PC-3 (cell line): ENCODE measurements at places on chromosomes 7 and 10. TPM values are rescaled to one million over a fixed set of nuclear protein-coding genes. Genes with fewer than 3 reads are reported as not detected.

DNA sequence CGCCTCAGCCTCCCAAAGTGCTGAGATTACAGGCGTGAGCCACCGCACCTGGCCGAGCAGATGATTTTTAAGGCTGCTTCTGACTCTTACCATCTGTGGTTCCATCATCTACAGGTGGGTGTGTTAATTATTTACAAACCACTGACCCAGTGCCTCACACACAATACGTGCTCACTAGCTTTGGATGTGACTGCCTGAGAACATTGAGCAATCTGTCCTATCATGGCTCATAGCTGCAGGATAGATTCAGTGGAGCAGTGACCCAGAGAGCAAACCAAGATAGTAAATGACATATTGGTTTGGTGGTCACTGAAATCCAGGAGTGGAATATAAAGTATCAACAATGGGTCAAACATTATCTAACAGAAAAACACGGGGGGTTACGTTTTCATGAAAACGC, 24.1 kb downstream of the GPAM start:
- H3K27me3 ChIP-seq, result no peaks in the 10 kb centered on the region
- H3K4me3 ChIP-seq, result no peak overlapping the region
- no peaks in the 10 kb centered on the region for H3K4me1 ChIP-seq
- no peak for DNase-seq
- H3K36me3 ChIP-seq, result no peaks in the 10 kb centered on the region; the same call in 1 of the 2 replicates

DNA sequence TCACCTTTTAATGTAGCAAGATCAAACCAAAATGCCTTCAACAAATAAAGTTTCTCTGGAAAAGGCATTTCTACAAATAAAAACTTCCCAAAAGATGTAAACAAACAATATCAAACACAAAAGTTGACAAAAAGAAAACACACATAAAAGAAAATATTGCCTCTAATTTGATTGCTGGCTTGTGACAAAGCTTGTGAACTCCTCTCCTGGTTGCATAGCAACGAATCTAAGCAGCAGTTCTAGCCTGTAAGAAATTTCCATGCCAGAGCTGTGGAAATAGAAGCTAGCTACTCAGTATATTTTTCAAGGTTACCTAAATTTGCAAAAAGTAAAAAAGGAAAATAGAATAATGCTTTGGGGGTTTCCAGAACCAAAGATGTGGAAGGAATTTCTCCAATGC, 173.9 kb upstream of the CDK1 start:
- no peak for DNase-seq
- no peaks in the 10 kb centered on the region for H3K4me1 ChIP-seq
- H3K4me3 ChIP-seq, result no peak overlapping the region
- H3K27ac ChIP-seq, result no peak overlapping the region
- H3K27me3 ChIP-seq, result no peaks in the 10 kb centered on the region

DNA sequence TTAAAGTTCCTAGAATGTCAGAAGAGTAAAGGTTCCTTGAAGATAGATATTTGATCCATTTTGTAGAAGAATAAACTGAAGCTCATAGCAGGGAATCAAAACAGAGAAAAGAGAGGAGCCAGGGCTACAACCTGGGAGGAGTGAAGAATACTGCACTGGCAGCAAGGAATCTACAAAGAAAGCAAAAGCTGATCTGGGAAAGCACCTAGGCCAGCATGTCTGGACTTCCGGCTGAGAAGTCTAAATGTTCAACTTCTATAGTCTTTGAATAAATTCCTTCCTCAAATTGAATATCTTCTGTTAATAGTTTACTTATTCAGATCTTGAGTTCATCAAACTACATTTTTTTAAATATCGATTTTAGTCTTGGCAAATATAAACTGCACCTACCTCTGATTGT, 78.2 kb downstream of the VPS41 start:
- no peaks in the 10 kb centered on the region for H3K4me1 ChIP-seq
- no peak for DNase-seq
- no peak overlapping the region for H3K4me3 ChIP-seq
- no peaks in the 10 kb centered on the region for H3K27me3 ChIP-seq

DNA sequence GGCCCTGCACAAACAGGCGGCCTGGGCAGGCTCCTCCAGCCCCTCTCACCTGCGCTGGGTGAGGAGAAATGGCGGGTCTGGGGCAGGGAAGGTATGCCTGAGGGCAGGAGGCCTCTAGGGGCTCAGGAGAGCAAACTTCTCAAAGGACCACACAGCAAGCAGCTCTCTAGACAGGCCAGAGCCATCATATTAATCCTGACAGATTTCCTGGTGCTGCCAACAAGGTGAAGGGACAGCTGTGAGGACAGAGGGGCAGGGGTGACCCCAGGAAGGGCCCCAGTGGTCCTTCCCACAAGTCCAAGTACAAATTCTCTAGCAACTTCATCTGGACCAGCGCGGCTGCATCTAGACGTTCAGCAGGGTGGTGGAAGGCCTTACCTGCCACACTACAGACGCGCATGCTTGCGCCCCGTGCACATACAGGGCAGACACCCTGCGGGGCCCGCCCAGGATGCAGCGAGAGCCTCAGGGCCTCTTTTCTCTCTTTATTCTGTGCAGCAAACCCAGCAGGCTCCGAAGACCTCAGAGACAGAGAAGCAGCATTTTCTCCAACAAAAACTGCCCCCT, 62.1 kb downstream of the ZRANB1 start:
- no peak overlapping the region for H3K4me3 ChIP-seq
- H3K36me3 ChIP-seq, result no peaks in the 10 kb centered on the region; the same call in 1 of the 2 replicates
- H3K27me3 ChIP-seq, result no peaks in the 10 kb centered on the region
- H3K27ac ChIP-seq, result no peak overlapping the region

The WEE2 gene
- total RNA-seq, result not detected in 2 replicates

The AKR1C3 gene
- 15.8 and 24.0 TPM in 2 replicates for total RNA-seq

The GHRHR gene
- not detected in 2 replicates for total RNA-seq

The TMEM270 gene
- total RNA-seq, result 3.8 TPM in 1 of 2 replicates, not detected in the other
